Kidney epithelial cell (primary cell): ENCODE measurements at places on chromosomes 1 and 21. TPM values are rescaled to one million over a fixed set of nuclear protein-coding genes. Genes with fewer than 3 reads are reported as not detected.

GRCh38 chr1:165666152-165666825, 32.1 kb downstream of the ALDH9A1 start:
- DNase-seq, result no peak

GRCh38 chr21:35222021-35222420, 172.9 kb upstream of the RUNX1 start:
- no peak for DNase-seq

GRCh38 chr1:230117694-230118093, 50.7 kb downstream of the GALNT2 start:
- DNase-seq, result no peak

C1QA gene
- total RNA-seq, result 0.82 and 2.2 TPM in 2 replicates

DNA sequence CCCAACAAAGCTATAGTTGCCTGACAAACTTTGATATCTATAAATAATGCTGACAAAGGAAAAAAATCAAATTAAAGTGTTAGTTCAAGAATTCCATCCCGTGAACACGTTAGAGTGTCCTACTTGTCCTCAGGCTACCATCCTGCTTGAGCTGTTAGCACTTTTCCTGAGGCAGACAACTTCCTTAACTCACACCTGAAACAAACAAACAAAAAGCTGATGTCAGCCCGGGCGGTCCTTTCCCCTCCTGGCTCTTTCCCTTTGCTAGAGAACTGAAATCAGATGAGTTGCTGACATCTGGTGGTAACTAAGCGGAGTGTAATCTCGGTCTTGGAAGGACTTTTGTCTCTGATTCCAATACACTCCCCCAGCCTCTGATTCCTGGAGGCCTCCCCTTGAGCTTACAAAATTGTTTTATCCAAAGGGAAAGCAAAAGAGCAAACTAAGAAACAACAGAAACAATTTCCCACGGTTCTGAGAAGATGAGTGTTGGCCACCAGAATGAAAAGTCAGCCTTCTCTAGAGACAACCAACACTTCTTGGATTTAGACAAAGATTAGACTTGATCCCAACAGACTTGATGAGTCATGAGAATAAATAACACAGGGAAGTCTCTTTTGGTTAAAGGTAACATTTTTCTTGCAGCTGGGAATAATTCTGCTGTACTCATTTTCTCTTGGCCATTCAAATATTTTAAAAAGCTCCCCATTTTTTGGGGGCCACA, 135.4 kb downstream of the PROX1 start:
- peak; percentile 21 for DNase-seq

CD5L gene
- not detected in 2 replicates for total RNA-seq
